ENCODE measurements at places on chromosomes 6 and 20. TPM values are rescaled to one million over a fixed set of nuclear protein-coding genes. Genes with fewer than 3 reads are reported as not detected.
A peak's percentile ranks its signal among the peaks of the same experiment; 100 is the strongest.

DNA sequence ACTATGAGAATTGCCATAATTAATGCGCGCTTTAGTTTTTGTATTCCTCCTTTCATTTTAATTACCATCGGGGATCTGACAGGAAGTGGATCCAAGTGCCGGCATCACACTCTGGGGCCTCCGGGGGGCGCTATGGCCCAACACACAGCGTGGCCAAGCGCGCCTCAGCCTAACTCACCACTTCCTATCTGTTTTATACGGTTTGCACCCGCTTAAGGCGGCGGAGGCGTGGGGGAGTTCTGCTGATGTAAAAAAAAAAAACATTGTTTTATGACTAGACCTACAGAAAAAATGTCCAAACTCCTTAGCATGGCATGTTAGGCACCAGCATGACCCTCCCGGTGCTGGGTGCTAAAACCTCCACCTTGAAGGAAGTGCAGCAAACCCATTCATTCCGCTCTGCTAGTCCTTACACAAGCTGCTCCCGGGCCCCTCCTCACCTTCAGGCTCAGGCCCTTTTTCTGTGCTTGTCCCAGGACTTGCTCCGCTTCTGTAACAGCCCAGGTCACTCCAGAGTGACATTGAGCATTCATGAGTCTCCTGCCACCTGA, 4.5 kb upstream of the EBF4 start:
- H3K27me3 ChIP-seq, result peaks cover 87% of the 10 kb centered on the region
- H3K36me3 ChIP-seq, result peaks cover 5% of the 10 kb centered on the region
- H3K27ac ChIP-seq, result no peak overlapping the region
- peaks cover 21% of the 10 kb centered on the region for H3K4me1 ChIP-seq
- DNase-seq, result peak; percentile 79
- peak overlapping the region; percentile 59 for H3K4me3 ChIP-seq

GRCh38 chr6:84825461-84825860, 61.1 kb upstream of the TBX18 start:
- no peak overlapping the region for H3K27ac ChIP-seq
- H3K36me3 ChIP-seq, result peaks cover 8% of the 10 kb centered on the region
- H3K4me3 ChIP-seq, result no peak overlapping the region
- peaks cover 3% of the 10 kb centered on the region for H3K27me3 ChIP-seq
- no peak for DNase-seq

BPIFA1 gene
- total RNA-seq, result not detected

- peak; percentile 54 for DNase-seq
- H3K27me3 ChIP-seq, result no peaks in the 10 kb centered on the region
- H3K4me3 ChIP-seq, result peak overlapping the region; percentile 26
- H3K27ac ChIP-seq, result no peak overlapping the region
Observed at GRCh38 chr20:57498425-57499400, 26.2 kb downstream of the CTCFL start.

DNA sequence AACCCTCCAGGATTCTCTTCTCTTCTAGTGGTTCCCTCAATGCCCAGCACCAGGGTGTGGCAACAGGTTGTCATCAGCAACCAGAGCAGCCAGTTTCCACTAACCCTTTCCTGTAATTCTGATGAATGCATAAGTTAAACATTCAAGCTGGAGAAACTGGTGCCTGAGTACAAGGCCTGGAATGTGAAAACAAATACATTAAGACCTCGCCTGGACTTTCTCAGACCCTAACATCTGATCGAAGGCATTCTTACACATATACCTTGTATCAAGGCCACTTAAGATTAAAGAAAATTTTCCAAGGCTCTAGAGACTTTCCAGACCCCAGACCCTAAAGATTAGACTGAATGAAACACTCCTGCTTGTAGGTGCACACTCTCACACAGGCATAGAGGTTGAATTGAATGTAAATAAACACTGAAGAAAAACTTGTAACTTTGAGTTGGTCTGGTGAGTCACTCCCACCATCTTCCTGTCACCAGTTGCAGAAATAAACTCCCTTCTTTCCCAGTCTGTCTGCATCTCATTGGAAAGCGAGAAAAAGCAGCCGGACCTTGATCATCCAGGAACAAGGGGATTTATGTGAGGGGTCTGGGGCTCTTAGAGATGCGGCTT, 9.0 kb downstream of the LRP11 start:
- no peak overlapping the region for H3K4me3 ChIP-seq
- peaks cover 37% of the 10 kb centered on the region for H3K4me1 ChIP-seq
- H3K27me3 ChIP-seq, result no peaks in the 10 kb centered on the region
- DNase-seq, result no peak
- H3K27ac ChIP-seq, result no peak overlapping the region
- H3K36me3 ChIP-seq, result no peaks in the 10 kb centered on the region

GRCh38 chr6:90429713-90430112, 133.1 kb upstream of the BACH2 start:
- peaks cover 6% of the 10 kb centered on the region for H3K27me3 ChIP-seq
- H3K36me3 ChIP-seq, result peaks cover 27% of the 10 kb centered on the region
- H3K4me1 ChIP-seq, result peaks cover 16% of the 10 kb centered on the region
- H3K4me3 ChIP-seq, result no peak overlapping the region
- H3K27ac ChIP-seq, result no peak overlapping the region
- DNase-seq, result no peak

- peaks cover 7% of the 10 kb centered on the region for H3K36me3 ChIP-seq
- peaks cover 15% of the 10 kb centered on the region for H3K4me1 ChIP-seq
- no peak overlapping the region for H3K27ac ChIP-seq
- H3K27me3 ChIP-seq, result no peaks in the 10 kb centered on the region
Observed at GRCh38 chr6:108616973-108617372, 56.3 kb downstream of the FOXO3 start.

- H3K27ac ChIP-seq, result no peak overlapping the region
- peaks cover 9% of the 10 kb centered on the region for H3K36me3 ChIP-seq
- no peaks in the 10 kb centered on the region for H3K27me3 ChIP-seq
Observed at GRCh38 chr20:50589548-50590347, 79.6 kb downstream of the PTPN1 start.

- peaks cover 44% of the 10 kb centered on the region for H3K4me1 ChIP-seq
- H3K4me3 ChIP-seq, result no peak overlapping the region
- H3K27me3 ChIP-seq, result no peaks in the 10 kb centered on the region
- no peak for DNase-seq
- H3K36me3 ChIP-seq, result peaks cover 55% of the 10 kb centered on the region
Observed at GRCh38 chr20:62898093-62898964, 28.0 kb downstream of the DIDO1 start.

GRCh38 chr6:154488802-154489437, 21.6 kb downstream of the CNKSR3 start:
- no peaks in the 10 kb centered on the region for H3K4me1 ChIP-seq
- no peak for DNase-seq
- no peak overlapping the region for H3K27ac ChIP-seq
- H3K4me3 ChIP-seq, result no peak overlapping the region
- no peaks in the 10 kb centered on the region for H3K36me3 ChIP-seq
- no peaks in the 10 kb centered on the region for H3K27me3 ChIP-seq

GSTA3 gene
- not detected for total RNA-seq

FAM83C gene
- not detected for total RNA-seq

BNIP5 gene
- total RNA-seq, result not detected

LY6G6C gene
- total RNA-seq, result 0.21 TPM

- H3K36me3 ChIP-seq, result no peaks in the 10 kb centered on the region
- no peak for DNase-seq
- no peak overlapping the region for H3K27ac ChIP-seq
- peaks cover 20% of the 10 kb centered on the region for H3K4me1 ChIP-seq
- H3K27me3 ChIP-seq, result no peaks in the 10 kb centered on the region
Observed at GRCh38 chr6:140541288-140541687, 1166.8 kb upstream of the CITED2 start.

- H3K36me3 ChIP-seq, result no peaks in the 10 kb centered on the region
- H3K4me3 ChIP-seq, result no peak overlapping the region
- peak; percentile 17 for DNase-seq
- H3K27me3 ChIP-seq, result no peaks in the 10 kb centered on the region
- H3K27ac ChIP-seq, result no peak overlapping the region
Observed at GRCh38 chr6:162177746-162178145, 549.8 kb downstream of the PRKN start.

DNA sequence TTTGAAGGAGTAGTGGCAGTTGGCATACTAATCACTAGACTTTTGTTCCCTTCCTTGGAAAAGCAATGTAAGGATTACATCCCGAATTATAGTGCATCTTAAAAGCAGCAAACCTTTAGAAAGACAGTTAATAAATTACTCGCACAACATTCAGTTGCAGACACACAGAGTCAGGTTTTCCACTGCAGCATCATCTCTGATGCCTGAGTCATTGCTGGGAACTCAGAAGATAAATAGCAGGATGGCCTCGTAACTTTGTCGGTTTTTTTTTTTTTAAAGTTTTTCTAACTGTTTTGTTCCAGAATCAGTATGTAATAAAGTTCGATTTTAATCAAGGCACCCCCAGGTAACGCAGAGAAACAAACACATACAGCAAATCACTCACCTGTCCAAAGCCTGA, 34.3 kb downstream of the GJA10 start:
- DNase-seq, result no peak
- H3K27me3 ChIP-seq, result no peaks in the 10 kb centered on the region
- H3K27ac ChIP-seq, result no peak overlapping the region
- peaks cover 10% of the 10 kb centered on the region for H3K4me1 ChIP-seq

FAM83D gene
- total RNA-seq, result 57.7 TPM

JPH2 gene
- total RNA-seq, result 0.81 TPM

DNA sequence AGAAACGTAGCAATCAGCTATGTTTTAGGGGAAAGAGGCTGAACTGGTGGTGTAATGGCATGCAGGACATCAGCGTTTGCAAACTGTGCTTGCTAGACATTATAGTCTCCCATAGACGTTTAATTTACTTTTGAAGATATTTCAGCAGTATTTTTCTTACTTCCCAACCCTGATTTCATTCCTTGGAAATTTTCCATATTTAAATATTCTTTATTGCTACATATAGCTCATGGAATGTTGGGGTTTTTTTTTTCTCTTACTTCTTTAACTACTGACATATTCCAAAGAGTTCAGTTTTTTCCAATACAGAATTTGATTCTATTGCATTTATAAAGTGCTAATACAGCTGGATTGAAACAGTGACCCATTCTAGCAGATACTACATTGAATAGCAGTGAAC, 694.4 kb upstream of the CITED2 start:
- H3K4me1 ChIP-seq, result peaks cover 7% of the 10 kb centered on the region
- DNase-seq, result no peak
- H3K27me3 ChIP-seq, result no peaks in the 10 kb centered on the region
- no peaks in the 10 kb centered on the region for H3K36me3 ChIP-seq
- no peak overlapping the region for H3K27ac ChIP-seq
- H3K4me3 ChIP-seq, result no peak overlapping the region

GRCh38 chr6:100470422-100471120, 5.8 kb upstream of the SIM1 start:
- no peaks in the 10 kb centered on the region for H3K36me3 ChIP-seq
- H3K4me3 ChIP-seq, result no peak overlapping the region
- no peak for DNase-seq
- peaks cover 35% of the 10 kb centered on the region for H3K4me1 ChIP-seq
- H3K27me3 ChIP-seq, result peaks cover 3% of the 10 kb centered on the region
- H3K27ac ChIP-seq, result no peak overlapping the region

DOK5 gene
- 10.1 TPM for total RNA-seq

DNA sequence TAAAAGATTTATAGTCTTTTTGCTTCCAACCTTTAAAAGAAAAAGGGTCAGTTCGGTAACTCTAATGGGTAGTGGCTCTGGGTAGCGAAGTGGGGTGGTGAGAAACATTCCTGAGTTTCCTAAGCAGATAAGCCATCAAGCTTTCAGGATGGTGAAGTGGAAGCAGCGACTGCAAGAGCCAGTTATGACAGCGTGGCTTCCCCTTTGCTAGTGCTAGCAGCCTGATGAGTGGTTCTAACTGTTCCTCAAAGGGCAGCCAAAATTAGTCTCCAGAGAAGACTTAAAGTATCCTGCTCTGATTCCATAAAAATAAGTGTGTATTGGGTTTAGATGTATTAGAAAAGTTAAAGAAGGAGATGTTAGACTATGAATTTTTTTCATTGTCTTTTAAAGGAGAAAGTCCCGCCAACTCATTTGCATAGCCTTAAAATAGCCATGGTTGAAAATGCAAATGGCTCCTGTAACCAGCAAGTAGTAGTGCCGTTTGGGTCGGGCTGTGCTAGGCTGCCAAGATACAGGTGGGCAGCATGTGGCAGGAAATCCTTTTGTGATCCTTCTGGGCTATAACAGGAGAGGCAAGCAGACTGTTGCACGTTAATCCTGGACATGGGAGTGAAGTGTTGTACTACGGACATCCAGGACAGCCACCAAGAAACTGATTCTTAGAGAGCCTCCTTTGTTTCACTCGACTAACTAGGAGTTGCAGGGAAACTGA, 18.0 kb downstream of the ELOVL2 start:
- no peaks in the 10 kb centered on the region for H3K27me3 ChIP-seq
- peaks cover 49% of the 10 kb centered on the region for H3K4me1 ChIP-seq
- peak overlapping the region; percentile 55 for H3K4me3 ChIP-seq

TFAP2A gene
- total RNA-seq, result 0.30 TPM

CFAP206 gene
- not detected for total RNA-seq

GRCh38 chr20:17662333-17663039, 19.6 kb downstream of the RRBP1 start:
- H3K4me3 ChIP-seq, result no peak overlapping the region
- no peak for DNase-seq
- H3K27ac ChIP-seq, result peak overlapping the region; percentile 71
- H3K36me3 ChIP-seq, result peaks cover 33% of the 10 kb centered on the region
- no peaks in the 10 kb centered on the region for H3K27me3 ChIP-seq

GRCh38 chr6:28474441-28475219, 31.3 kb upstream of the ZSCAN23 start:
- no peak overlapping the region for H3K27ac ChIP-seq
- H3K27me3 ChIP-seq, result peaks cover 21% of the 10 kb centered on the region
- DNase-seq, result no peak
- H3K4me1 ChIP-seq, result peaks cover 9% of the 10 kb centered on the region
- H3K4me3 ChIP-seq, result peak overlapping the region; percentile 94

- H3K4me1 ChIP-seq, result peaks cover 68% of the 10 kb centered on the region
- H3K36me3 ChIP-seq, result peaks cover 5% of the 10 kb centered on the region
- no peak for DNase-seq
- H3K4me3 ChIP-seq, result no peak overlapping the region
Observed at GRCh38 chr20:62042025-62042820, 23.5 kb downstream of the TAF4 start.

PAK5 gene
- 0.53 TPM for total RNA-seq

DNA sequence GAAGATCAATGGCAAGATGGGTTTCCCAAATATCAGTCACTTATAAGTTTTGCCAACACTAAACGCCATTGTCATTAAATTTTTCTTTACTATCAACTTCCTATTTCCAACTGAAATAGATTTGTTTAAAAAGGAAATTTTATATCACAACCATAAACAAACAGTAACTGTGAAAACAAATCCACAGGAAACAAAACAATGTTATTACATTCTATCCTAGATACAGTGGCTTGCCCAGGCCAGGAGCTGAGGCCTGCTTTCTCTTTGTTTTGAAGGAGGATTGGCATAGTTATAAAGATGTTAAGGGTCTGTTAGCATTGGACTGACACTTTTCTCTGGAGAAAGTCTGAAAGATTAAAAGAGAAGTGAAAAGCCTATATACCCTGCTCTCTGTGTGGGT, 24.9 kb downstream of the PPP1R16B start:
- 0 out of 2 replicates have a peak overlapping the region, but pooled peaks have one; percentile 53 for H3K27ac ChIP-seq
- no peaks in the 10 kb centered on the region for H3K27me3 ChIP-seq
- H3K4me1 ChIP-seq, result peaks cover 32% of the 10 kb centered on the region
- no peak for DNase-seq
- H3K36me3 ChIP-seq, result no peaks in the 10 kb centered on the region

PSORS1C2 gene
- total RNA-seq, result 0.78 TPM

C4A gene
- 5.2 TPM for total RNA-seq

ZNF334 gene
- 18.7 TPM for total RNA-seq

- H3K36me3 ChIP-seq, result no peaks in the 10 kb centered on the region
- no peaks in the 10 kb centered on the region for H3K27me3 ChIP-seq
- no peak overlapping the region for H3K4me3 ChIP-seq
Observed at GRCh38 chr20:4472906-4473305, 248.8 kb upstream of the PRND start.

HLA-DRB1 gene
- total RNA-seq, result 1.4 TPM
